ENCODE measurements at places on chromosomes 1 and 21. TPM values are rescaled to one million over a fixed set of nuclear protein-coding genes. Genes with fewer than 3 reads are reported as not detected.

GRCh38 chr1:11414926-11415538, 63.9 kb upstream of the DISP3 start:
- DNase-seq: no peak

GRCh38 chr1:59020151-59020997, 236.5 kb upstream of the JUN start:
- no peak for DNase-seq

DNA sequence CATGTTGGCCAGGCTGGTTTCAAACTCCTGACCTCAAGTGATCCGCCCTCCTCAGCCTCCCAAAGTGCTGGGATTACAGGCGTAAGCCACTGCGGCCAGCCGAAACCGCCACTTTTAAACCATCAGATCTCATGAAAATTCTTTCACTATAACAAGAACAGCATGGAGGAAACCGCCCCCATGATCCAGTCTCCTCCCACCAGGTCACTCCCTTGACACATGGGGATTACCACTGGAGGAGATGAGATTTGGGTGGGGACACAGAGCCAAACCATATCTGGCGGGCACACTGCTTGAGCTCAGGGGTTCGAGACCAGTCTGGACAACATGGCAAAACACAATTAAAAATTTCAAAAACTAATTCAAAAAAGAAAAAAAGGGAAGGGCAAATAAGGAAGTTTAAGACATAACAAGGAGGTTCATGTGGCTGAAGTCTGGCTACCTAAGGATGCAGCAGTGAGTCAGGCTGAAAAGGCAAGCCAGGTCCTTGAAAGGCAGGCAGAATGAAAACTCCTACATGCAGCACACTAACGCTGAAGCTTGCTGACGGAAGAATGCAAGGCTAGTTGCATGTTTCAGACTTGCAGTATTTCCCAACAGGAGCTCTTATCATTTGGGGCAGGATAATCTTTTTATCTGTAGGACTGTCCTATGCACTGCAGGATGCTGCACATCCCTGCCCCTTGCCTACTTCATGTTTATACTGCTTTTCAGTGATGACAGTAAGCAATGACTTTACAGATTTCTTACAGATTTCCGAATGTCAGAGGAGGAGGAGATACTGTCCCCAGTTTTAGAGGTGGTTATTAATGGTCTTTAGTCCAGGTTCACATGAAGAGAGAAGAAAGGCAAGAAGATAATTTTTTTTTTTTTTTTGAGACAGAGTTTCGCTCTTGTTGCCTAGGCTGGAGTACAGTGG, 49.3 kb downstream of the FBXO42 start:
- no peak for DNase-seq

DNA sequence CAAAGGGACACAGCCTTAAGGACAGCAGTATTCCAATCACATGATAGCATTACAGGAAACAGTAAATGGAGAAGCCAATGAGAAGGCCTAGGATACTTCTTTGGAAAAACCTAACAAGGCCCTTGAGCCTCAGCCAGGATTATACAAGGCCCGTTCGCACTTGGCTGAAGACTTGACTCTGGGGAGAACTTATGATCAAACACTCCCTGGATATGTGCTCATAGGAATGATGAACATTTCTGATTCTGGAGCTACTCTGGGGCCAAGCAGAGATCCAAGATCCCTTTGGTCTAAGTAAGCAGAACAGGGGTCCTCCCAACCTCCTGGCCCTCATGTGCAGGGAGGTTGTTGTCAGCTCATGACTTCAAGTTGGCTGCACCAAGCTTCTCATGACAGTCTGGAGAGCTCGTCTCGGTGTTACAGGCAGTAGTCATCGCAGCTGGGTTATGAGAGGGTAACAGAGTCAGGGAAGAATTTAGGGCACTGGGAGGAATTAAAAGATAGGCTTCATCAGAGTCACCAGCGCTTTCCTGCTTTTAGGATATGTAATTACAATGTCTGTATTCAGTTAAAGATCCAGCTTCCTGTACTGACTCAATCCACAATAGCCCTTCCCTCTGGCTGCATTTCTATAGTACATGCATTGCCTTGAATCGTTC, 92.5 kb upstream of the IRF2BP2 start:
- no peak for DNase-seq

GRCh38 chr1:163528710-163529348, 207.1 kb downstream of the NUF2 start:
- peak; percentile 7 for DNase-seq

- DNase-seq: no peak
Measured at GRCh38 chr1:20551945-20552727, at the start of gene FAM43B. TSS of gene FAM43B (plus strand) at chr1:20552573. CDS start at chr1:20552974, 401 bp downstream.

- DNase-seq: no peak
Measured at GRCh38 chr1:15196069-15196468, 42.5 kb downstream of the TMEM51 start.

The RHBG gene
- not detected for total RNA-seq

The MROH9 gene
- not detected for total RNA-seq

The CDC73 gene
- 30.1 TPM for total RNA-seq

The MPC2 gene
- total RNA-seq: 29.5 TPM
